ENCODE measurements at places on chromosomes 6 and 20. TPM values are rescaled to one million over a fixed set of nuclear protein-coding genes. Genes with fewer than 3 reads are reported as not detected.

DNA sequence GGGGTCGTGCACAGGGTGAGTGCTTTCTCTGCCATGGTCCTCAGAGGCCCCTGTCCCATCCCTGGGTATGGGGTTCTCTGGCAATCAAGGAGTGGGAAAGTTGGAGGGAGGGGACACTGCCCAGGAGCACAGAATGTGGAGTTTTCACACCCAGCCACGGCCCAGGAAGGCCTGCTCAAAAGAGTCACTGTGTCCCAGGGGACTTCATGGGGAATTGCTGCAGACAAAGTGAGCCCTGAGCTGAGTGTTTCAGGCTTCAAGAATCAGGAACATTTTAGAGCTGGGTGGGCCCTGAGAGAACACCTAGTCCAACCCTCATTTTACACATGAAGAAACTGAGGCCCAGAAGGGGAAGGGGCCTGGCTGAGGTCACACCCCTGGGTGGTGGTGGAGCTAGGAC lies 5.7 kb downstream of the MAPK13 start:
- DNase-seq = no peak

BEND6 gene
- polyA plus RNA-seq = 0.15 TPM

DNA sequence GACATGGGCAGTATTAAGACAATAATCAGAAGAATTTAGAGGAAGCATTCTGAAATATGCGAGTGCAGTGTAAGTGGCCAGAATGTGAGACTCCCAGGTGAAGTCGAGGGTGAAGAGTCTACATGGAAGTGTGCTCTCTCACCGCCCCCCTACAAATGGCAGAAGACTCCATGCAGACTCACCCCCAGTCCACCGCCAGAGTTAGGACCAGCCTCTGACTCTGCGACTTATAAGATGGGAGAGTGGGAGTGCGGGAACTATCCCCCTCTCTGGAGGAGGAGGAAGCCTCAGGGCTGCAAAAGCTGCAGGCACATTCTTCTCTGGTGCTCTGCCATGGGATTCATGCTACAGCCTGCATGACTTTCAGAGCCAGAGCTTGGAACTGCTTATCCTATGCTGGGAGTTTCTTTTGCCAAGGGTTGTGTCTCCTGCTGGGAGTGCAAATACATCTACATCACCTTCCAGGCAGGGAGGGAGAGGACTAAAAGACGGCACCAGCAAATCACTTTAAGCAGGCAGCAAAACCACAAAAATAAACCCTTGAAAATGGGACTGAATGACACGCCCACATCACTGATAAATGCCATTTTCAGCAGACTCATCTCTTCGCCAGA lies 206.7 kb upstream of the SULF2 start:
- no peak for DNase-seq

GRCh38 chr6:159002432-159003155 lies 2.6 kb upstream of the RSPH3 start:
- DNase-seq = no peak

GRCh38 chr6:42088101-42088591 lies 37.8 kb downstream of the TAF8 start:
- DNase-seq = peak; percentile 76

DNA sequence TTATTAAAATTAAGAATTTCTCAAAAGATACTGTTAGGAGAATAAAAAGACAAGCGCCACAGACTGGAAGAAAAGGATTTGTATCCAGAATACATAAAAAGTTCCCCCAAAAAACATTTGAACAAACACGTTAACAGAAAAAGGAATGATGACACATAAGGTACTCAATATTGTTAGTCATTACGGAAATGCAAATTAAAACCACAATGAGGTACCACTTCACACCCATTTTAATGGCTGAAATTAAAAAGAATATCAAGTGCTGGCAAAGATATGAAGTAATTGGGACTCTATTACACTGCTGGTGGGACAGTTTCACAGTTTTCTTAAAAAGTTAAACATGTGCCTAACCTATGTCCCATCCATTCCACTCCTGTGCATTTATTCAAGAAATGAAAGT lies 51.4 kb downstream of the HECA start:
- DNase-seq = no peak

DNA sequence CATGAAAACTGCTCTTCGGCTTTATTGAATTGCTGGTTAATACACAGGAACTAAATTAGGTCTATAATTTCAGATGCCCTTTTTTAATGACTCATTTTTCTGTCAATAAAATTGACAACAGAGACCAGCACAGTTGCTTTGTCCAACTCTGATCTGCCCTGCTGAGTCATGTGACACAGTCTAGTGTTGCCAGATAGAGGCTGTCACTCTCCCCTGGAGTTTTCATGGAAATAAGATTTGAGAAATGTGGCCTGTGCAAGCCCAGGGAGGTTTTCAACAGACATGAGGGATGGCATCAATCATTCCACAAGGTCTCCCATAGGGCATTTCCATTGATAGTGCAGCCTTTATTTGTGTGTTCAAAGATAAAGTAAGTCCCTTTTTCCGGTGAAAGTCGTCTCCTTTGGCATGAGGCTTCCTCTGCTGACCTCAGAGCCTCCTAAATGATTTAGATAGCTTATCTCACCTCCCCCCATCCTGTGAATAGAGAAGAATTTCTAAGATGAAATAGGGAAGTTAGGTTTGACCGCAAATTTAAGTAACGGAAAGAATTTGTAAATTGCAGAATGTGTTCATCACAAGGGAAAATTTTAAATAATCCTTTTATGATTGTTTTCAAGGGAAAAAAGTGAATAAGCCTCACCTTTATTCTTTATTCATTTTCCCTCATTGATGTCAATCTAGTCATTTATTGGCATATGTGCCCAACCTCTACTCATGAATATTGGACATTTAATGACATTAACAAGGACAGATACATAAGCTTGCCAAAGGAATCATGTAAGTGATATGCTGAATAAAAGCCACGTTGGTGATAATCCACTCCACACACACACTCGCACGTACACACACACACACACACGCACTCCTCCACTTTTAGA lies 277.7 kb downstream of the ADGB start:
- DNase-seq = no peak

GRCh38 chr6:138559143-138559542 lies 59.8 kb upstream of the NHSL1 start:
- no peak for DNase-seq

GRCh38 chr6:40855168-40855880 lies 183.7 kb downstream of the UNC5CL start:
- no peak for DNase-seq

DNA sequence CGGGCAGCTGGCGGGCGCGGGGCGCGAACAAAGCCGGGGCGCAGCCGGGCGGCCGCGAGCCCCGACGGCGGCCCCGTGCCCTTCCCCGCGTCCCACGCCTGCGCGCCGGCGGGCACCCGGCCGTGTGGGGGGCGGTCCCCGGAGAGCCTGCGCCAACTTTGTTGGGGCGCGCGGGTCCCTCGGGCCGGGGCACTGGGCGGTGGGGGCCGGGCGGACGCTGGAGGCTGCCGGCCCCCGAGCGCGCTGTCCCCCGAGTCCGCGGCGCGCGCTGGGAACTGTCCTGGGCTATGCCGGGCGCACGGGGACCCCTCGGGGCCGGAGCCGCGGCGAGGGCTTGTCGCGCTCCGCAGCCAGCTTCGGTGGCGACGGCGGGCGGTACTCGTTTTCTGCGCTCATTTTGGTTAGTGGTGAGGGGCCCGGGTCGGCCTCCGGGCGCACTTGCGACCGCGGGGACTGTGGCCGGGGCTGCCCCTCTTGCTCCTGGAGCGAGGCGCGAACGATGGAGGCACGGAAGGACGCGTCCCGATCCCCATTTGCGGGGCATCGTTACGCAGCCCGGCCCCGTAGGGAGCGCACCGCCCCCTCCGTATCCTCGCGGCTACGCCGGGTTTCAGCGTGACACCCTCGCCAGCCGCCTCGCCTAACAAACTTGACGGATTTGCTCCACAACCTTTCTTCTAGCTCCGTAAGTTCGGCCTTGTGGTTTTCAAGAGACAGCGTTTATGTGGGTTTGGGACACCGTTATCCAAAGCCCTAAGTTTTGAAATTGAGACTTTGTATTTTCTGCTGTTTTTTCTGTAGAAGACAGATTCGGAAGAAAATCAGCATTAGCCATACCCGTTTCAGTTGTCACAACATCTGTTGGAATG lies 622 bp downstream of the SS18L1 start:
- DNase-seq = peak; percentile 60

- no peak for DNase-seq
These were observed 70.8 kb upstream of the AKIRIN2 start for GRCh38 chr6:87772597-87773530.

- no peak for DNase-seq
These were observed 20.8 kb upstream of the PAX1 start for GRCh38 chr20:21684671-21685070.

DNA sequence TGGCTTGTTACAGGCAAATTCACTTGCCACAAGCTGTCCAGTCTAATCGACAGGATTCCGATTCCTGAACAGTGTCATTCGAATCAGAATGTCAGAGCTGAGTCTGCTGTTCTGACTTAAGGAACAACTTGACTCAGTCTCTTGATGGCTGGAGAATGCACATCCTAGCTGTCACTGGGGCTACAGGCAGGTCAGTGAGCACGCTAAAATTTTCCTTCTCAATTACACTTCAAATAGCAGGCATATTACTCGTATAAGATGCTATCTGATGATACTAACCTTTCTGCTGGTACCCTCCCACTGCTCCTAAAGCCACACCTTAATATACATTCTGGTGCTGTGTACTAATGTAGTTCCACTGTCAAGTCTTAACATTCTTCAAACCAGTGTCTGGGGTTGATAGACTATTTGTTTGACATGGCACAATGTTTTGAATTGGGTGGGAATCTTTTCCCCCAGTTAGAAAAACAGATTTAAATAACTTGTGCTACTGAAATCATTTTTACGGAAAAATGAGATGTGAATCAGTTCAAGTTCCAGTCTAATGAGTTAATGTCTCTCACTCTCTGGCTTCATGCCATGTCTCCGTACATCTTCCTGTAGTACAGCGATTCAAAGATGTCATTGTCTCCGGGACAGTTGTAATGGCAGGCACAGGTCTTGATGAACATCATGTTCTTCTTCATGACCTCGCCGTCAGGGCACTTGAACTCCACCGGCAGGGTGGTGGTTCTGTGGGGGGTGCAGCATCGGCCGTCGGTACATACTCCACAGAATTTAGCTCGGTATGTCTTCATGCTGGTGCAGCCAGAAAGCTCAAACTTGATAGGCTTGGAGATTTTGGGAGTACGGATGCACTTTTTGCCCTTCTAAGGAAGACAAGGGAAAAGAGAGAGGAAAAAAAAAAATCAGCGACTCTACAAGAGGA lies 2.2 kb downstream of the CCN2 start:
- DNase-seq = peak; percentile 31

DNA sequence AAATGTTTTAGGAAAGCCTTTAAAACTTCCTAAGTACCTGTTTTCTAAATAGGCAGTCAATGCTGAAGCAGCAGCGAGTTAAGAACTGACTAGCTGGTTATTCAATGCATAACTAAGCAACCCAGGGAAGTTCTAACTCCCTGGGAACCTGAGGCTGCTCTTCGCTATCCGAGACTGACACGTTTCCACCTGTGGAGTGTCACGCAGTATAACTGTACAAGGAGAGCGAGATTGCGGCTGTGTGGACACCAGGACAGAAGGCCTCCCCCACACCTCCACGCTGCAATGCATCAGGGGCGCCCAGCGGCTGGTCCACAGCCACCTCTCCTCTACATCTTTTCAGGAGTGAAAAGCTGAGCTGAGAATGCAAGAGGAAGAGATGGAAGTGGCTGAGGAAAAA lies 8.0 kb downstream of the PXDC1 start:
- no peak for DNase-seq

- DNase-seq = no peak
These were observed 302.3 kb downstream of the TENT5A start for GRCh38 chr6:81450180-81450579.

PROCR gene
- polyA plus RNA-seq = 26.7 TPM

TFAP2D gene
- not detected for polyA plus RNA-seq

GRCh38 chr20:57628047-57628961 lies 8.1 kb upstream of the ZBP1 start:
- DNase-seq = peak; percentile 76
